ENCODE measurements at places on chromosomes 2 and 18.

GRCh38 chr18:9968081-9968848 is 54.4 kb downstream of the VAPA start:
- no peak for DNase-seq

- no peak for DNase-seq
Measured at GRCh38 chr18:10242936-10243680, 211.3 kb upstream of the APCDD1 start.

DNA sequence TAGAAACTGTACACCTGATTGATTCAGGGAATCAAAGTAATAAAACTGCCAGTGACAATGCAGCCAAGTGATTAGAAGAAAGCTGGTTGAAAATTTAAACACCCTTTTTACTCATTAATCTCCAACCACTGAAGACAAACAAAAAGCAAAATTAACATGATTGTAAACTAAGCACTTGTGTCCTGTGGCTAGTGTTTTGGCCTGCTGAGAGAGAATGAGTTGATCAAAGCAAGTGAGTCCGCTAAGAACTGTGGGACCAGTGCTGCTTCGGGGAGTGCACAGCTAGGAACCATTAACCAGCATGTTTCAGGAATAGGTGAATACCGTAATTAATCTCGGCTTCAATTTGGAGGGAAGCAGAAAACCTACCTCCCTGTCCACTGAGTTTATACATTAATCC is 13.6 kb upstream of the PAPOLG start:
- DNase-seq: no peak

DNA sequence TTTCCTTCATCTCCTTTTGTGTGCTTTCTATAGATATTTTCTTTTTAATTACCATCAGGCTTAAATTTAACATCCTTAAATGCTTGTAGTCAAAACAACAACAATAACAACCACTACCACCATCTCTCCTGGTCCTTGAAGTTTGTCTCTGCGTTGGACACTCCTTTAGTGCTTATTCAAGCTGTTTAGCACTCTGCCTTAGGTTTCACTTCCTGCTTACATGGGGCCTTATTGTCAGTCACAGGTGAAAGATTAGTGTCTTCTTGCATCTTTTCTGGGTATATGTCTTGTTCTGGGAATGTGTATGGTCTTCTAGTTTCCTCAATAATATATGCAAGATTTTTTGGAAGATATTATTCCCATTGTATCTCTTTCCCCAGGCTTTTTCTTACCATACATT is 240.1 kb upstream of the NXPH2 start:
- DNase-seq: no peak

- DNase-seq: no peak
Measured at GRCh38 chr2:33380719-33381118, 95.7 kb upstream of the RASGRP3 start.

DNA sequence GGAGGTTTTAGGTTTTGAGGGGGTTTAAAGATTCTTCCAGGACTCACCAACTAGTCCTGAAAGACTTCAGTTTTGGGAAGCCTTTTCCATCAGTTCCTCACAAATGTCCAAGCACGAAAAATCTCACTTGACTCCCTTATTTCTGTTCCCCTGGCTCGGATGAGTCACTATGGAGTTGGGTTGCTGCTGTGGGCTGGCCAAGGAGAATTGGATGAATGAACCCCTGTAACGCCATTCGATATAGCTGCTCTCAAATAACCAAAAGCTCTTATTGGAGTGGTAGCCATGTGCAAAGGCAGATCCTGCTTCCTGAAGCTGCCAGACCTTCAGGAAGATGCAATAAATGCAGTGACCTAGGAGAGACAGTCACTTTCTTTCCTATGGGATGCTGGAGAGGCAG is 417.0 kb downstream of the ZNF521 start:
- no peak for DNase-seq

GRCh38 chr2:174217869-174218268 is 30.5 kb downstream of the OLA1 start:
- no peak for DNase-seq

DNA sequence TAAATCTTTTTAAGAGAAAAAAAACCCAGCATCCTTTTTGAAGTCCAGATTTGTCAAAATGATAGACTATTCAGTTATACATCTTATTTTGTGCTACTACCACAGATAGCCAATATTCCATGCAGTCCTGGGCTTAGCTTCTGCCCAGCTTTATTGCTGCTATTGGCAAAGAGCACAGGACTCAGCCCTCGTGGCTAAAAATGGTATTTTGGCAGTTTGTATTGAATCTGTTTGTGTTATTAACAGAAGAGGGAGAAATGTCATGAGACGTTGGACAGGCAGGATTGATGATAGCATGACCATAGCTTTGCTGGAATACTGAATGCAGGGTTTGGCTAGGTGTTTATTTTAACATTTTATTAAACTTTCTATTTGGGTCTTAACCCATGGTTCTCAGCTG is 19.4 kb downstream of the ELAC1 start:
- no peak for DNase-seq

DNA sequence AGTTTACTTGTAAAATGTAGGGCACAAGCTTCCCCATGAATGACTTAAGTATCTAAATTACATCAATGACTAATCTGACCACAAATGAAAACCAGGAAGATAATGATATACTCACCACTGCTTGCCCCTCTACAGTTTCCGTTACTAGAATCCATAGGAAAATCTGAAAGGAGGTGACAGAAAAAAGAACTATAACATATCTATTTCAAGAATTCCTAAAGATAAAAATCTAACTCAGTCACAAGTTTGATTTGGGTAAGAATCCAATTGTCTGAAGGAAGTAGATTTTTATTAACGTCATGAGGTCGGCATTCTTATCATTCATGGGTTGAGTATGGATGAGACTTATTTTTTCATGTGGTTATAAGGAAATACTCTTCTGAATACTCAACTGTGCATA is 7.8 kb downstream of the FRZB start:
- no peak for DNase-seq

- DNase-seq: no peak
Measured at GRCh38 chr2:235690809-235691450, 197.1 kb downstream of the AGAP1 start.

DNA sequence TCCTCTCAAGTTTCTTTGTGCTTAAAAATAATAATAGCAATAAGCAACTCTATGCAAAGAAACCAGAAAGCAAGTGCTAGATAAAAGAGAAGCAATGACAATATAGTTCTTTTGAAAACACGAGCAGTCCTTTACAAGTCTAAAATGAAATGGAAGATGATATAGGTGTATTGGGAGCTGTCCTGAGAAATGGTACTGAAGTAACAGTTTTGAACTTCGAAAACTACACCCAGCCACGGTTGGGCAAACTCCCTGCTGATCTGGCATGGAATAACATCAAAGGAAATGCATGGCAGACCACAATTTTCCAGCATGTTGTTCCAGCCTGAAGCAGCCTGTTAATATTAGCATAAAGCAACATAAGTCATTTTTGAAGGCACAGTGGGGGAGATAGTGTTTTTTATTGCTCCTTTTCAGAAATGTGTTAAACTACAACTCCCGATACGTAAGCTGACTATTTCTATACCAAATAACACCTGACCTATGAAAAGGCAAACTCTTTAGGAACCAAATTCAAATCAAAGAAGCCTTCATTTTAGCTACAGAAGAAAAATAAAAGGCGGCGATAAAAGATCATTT is 596.1 kb upstream of the KLHL29 start:
- no peak for DNase-seq

DNA sequence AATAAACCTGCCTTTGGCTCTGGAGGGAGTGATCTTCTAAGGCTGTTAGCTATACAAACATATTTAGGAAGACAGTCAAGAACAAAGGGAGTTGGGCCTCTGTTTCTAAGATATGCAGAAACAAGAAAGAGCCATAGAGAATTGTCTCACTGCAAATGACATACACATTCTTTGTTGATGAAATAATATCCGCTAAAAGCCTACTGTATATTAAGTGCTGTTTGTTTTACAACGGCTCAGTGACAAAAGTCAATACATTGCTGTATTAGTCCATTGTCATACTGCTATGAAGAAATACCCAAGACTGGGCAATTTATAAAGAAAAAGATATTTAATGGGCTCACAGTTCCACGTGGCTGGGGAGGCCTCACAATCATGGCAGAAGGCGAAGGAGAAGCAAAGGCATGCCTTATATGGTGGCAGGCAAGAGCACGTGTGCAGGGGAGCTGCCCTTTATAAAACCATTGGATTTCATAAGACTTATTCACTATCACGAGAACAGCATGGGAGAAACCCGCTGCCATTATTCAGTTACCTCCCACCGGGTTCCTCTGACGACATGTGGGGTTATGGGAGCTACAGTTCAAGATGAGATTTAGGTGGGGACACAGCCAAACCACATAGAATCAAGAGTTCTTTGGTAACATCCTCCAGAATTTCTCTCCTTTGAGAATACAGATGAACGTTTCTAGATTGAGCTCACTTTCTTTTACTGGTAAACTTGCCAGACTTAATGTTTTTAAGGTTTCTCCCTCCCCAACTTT is 157.8 kb downstream of the PIK3C3 start:
- DNase-seq: no peak

DNA sequence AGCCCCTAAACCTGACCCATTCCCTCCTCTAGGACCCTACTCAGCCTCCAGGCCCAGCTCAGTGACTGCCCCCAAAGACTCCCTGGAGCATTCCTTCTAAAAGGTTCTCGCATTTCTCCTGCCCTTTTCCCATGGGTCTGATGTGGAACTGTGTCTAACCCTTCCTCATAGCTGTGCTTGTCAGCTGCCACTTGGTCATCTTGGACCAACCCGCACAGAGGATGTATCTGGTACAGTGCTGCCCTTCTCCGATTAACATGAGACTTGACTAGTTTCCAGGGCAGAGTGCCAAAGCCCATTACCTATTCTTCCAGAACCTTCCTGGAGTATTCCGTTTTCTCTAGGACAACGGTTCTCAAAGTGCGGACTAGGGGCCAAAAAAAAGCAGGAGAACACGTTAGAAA is 518 bp upstream of the NFU1 start:
- no peak for DNase-seq

DNA sequence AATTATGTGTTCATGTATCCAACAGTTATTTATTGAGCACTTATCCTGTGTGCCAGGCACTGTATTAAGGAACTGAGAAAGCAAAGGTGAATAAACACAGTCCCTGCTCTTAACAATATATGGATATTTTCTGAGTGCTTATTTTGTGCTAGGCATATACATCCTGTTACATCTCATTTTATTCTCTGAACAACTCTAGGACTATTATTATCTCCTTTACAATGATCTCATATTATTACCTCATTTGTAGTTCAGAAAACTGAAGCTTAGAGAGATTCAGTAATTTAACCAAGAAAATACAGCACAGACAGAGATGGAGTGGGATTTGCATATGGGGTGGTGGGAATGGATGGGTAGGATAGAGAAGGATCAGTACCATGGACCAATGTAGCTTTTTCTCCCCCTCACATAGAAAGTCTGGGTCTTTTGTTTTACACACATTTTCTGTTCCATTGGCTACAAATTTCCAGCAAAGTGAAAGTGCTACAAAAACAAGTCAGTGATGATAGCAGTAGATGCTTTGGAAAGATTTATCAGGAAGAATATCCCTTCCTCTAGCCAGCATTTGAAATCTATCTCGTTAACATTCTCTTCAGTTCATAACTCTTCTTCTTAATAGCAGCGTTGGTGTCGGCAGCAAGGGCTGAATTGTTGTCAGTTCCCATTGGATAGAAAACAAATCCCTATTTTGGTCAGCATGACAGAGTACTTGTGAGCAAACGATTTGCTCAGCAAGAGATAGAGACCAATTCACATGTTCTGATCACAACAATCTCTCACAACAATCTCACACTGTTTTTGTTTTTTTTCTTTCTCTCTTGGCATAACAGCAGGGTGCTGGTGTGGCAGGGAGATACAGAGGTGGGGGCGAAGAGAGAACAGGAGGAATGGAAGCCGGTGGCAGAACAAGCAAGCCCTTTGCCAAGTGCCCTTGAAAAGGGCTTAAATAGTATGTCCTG is 102.2 kb upstream of the KCTD1 start:
- DNase-seq: no peak

- DNase-seq: no peak
Measured at GRCh38 chr2:147989809-147990403, 30.6 kb downstream of the ORC4 start.

DNA sequence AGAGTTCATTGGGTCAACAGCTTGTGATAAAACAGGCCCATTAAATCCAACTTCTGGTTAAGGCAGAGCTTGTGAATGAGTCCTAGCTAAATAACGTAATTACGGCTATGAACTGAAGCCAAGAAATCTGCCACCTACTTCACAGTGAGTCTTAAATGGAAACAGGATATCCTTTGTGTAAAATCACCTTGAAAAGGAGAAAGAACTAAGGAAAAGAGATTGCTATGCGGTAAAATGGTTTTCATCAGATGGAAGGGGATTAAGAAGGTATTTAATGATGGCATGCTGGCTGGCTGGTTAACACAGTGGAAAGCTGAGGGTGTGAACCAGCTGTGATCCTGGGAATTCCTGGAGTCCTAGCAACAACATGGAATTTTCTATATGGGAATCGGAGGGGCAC is 156.6 kb downstream of the DOK6 start:
- no peak for DNase-seq

DNA sequence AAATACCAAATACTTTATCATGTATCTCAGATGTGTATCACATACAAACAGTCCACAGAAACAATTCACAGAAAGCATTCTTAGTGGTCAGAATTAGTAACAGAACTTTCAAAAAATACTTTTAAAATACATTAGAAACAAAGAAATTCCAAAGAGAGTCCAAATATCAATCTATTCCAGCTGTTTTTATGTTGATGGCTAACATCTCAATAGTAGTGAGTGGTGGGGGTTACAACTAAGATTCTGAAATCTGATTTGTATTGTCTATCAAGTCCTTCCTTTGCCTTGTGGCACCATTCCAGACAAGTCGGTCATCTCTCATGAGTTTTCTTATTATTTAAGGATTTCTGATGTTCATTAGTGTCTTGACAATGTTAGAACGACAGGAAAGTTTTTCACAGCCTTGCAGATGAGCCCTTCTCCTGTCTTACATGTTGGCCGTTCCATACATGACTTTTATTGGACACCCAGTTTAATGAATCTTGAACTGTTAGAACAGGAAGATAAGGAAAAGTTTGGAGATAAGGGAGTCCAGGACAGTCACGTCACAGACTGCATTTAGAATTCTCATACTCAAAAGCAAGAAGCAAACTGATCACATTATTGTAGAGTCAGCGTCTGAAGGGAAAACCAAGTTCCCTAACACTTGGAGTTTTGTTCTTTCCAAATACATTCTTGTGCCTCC is 410.3 kb downstream of the PID1 start:
- no peak for DNase-seq

DNA sequence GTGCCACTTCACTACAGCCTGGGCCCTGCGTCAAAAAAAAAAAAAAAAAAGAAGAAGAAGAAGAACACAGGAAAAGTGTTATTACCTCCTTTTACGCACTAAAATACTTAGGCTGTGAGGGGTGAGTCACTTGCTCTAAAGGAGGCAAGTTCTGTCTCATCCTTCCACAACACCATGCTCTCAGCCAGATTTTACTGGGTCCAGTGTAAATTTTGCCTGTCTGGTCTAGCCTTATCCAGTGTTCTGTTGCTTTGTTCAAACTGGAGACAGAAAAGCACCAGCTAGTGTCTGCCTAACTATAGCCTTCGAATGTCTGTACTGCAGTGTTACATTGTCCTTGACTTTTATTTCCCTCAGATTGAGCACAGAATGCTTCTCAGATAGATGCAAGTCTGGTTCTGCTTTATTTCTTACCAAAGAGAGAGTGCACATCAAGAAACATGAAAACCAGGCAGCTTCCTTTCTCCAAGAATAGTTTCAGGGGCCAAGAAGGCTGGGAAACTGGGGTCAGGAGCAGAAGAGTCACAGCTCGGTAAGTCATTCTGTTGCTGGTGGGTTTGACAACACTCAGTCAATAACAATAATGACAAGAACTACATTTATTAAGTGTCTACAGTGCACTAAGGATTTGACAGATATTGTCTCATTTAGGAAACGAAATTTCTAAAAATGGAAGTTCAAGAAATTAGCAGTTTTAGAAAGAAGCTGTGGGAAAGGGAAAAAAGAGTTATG is 3.1 kb upstream of the MSGN1 start:
- DNase-seq: no peak

Measured in neural crest cell (in vitro differentiated cells).